ENCODE measurements at places on chromosomes 11 and 22.

GRCh38 chr11:121228851-121229250 lies 63.7 kb upstream of the SC5D start:
- no peak for DNase-seq

- DNase-seq = no peak
Observed at GRCh38 chr11:20162824-20163782, 2.8 kb upstream of the DBX1 start.

GRCh38 chr11:70477609-70478008 lies 79.3 kb downstream of the CTTN start:
- no peak for DNase-seq

DNA sequence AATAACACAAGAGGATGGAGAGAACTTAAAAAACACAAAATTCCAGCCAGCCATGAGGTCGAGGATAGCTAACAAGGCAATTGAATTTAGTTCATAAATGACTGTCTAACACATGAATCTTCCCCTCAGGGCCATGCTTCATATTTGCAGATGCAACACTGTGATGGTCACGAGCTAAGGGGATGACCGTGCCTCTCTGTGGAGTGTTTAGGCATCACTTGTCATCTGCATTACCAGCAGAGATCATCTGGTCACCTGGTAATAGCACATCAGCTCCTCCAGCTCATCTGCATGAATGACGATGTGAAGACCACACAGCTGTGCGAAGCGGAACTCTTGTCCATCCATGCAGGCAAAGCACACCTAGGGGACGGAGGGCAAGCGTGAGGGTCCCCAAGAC lies 20.9 kb upstream of the SLC25A1 start:
- no peak for DNase-seq

DNA sequence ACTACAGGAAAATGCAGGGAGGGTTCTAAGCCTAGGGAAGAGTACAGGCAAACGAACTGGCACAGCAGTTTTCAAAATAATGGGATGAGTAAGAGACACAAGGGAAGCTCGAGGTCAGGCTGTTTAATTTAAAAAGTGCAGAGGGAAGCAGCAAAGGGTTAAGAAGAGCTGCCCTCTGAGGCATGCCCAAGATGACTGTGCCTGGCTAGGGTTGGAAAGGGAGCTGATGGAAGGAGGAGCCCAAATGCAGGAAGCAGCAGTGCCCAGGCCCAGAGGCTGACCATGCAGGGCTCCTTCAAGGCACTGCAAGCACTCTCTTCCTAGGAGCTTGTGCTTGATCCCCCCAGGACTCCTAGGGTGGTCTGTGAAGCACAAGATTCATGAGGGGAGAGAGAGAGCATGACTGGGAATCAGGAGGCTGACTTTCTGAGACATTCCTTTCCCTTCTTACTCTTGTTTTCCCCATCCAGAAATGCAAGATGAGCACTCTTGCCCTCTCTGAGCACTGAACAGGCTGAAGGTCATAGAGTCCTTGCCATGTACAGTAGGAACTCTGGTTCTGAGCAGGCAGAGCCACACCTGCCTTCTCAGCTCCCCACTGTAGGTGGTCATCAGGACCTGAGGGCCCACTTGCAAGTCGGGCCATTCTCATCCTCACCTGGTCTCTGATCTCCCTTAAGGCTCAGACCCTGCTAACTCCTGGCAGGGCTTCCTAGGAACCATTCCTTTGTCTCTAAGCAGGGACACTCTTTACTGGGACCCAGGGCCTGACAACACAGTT lies 46.7 kb upstream of the DRD2 start:
- DNase-seq = no peak

DNA sequence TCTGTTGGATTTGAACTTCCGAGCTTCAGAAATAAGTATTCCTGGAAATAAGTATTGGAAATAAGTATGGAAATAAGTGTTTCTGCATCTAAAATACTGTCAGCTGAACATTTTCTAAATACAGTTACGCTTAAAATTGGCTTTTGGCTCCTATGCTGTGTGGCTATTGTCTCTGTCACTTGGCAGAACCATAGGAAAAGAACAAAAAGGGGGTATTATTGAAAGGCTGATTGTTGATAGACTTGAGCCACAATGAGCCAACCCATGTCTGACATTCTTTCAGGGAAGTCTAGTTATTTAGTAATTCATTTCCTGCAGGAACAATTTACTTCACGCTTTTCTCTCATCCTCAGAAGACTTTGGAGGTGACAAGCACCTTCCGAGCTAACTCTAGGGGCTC lies 32.5 kb upstream of the LARGE1 start:
- DNase-seq = no peak

DNA sequence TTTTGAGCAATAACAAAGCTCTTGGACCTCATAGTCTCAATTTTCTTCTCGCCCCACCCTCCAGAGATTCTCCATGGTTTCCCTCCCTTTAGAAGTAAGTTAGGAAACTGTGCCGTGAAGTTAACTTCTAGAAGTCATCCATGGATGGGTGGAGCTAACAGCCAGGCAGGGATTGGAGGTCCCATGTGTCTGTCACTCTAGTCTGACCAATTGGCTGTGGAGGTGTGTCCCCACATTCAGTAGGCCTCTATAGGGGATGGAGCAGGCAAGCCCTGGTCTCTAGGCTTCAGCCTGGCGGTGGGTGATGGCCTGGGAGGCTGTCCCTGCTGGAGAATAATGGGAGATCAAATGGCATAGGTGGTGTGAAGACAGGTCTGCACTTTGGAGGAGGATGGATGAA lies 50.7 kb downstream of the TP53I11 start:
- no peak for DNase-seq

DNA sequence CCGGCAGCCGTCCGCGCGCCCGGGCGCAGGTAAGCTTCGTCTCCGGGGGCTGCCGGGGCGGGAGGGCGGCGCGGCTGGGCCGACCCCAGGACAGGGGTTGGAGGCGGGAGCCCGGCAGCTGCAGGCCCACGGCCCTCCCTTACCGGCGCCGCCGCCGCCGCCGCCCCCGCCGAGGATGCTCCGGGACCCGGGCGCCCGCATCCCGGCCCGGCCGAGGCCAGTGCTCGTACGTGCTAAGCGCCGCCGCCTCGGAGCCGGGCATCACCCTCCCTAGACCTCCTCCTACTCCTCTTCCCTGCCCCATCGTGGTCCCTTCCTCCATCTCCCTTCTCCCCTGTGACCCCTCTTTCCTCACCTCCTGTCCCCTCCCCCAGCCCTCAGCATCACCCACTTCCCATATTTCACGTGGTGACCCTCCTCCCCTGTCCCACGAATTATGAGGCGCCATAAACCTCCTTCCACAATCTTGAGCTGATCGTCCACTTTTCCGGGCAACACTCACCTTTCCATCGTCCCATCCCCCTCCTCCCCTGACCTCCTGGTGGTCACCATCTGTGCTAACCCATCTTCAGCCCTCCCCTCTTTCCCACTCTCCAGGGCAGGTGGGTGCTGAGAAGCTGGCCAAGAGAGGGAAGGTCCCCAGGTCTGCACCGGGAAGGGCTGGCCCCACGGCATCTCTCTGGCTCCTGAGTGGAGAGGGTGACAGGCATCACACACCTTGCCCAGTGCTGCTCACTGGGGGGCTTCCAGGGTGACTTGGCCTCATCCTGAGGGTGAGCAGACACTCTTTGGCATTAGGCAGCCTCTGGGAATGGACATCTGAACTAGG lies 612 bp downstream of the ASPHD2 start:
- DNase-seq = no peak

DNA sequence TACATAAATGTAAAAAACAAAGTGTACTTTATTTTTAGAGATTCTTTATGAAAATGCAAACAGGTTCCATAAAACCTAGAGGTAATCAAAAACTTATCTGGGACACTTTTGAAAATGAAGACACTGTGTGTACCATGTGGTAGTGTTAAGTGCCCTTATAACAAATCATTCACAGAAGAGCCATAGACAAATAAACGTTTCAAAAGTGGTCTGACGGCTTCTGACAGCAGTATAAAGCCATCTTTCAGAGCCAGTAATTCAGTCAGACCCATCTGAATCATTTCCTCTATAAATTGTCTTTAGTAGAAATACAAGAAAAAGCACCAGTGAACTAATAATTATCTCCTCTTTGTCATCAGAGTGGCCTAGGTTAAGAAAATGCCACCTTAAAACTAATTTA lies 100.0 kb downstream of the PAX6 start:
- no peak for DNase-seq

GRCh38 chr11:119357074-119357473 lies 10.6 kb upstream of the MFRP start:
- no peak for DNase-seq

DNA sequence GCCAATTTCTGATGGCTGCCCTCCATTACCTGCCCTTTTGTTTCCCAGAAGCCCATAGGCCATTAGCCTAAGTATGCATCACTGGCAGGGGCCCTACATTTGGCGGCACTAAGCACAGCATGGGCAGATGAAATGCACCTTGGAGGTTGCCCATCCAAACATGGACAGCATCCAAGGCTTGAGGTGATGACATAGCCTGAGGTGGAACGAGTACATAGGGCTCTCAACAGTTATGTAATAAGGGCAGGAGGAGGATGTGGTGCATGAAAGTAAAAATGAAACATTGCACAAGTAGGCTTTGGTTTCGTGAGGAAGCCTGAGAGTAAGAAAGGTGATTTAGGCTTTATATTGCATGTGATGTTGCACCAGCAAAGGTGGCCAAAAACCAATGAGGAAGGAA lies 148.1 kb downstream of the FAM76B start:
- DNase-seq = no peak

- DNase-seq = peak; percentile 83
Observed at GRCh38 chr22:37282385-37282677, at the start of gene CYTH4. CYTH4 (plus strand) TSS chr22:37282508; CDS start chr22:37282570, 62 bp downstream.

DNA sequence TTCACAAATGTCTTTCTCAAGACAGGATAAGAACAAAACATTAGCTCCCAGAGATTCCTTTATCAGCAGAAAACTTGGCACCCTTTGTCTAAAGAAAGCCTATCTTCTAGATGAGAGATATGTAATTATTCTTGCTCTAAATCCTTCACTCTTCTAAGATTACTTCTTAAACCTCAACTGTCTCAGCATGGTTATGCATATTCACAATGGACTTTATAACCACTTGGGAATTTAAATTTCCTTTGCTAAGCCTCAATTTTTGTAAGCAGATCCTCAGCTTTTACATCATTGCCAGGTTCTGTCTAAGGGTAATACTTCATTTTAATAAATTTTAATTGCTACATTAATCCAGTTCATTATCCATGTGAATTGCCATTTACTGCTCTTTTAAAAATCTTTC lies 433.6 kb upstream of the DDI1 start:
- no peak for DNase-seq

GRCh38 chr11:131370090-131370751 lies at the start of gene NTM:
NTM (plus strand) TSS chr11:131370615.
- DNase-seq = no peak

- no peak for DNase-seq
Observed at GRCh38 chr11:133811850-133812685, 33.2 kb downstream of the SPATA19 start.

GRCh38 chr11:28878025-28878424 lies 769.8 kb downstream of the METTL15 start:
- no peak for DNase-seq

DNA sequence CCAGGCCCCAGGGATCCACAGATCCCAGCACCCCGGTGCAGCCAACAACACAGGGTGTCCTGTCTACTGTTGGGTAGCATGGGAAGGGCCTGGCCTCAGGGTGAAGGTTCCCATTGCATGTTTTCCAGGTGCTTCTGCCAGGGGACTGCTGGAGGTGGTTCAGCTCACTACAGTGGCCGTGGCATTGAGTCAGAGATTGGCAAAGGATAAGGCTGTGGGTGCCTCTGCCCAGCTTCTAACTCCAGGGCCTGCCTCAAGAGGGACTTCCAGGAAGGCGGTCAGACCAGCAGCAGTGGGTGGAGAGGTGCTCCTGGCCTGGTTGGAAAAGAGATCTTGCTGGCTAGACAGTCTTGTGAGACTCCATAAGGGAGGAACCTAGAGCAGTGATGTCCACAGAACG lies 20.9 kb downstream of the CSNK1E start:
- no peak for DNase-seq

DNA sequence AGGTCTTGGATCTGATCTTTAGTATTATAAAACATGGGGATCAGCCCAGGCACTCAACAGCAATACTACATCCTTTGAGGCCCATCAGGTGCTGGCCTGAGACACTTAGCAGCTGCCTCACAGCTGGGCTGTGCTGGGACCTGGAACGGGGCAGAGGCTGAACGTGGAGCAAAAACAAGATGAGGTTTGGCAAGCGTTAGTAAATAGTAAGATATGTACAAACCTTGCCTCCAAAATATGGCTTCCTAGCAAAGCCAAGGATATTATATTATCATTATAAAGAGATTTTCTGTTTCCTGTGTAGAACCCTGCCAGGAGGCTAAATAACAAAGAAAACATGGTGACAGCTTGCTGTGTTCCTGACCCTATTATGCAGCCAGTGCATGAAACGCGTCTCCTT lies 60.0 kb upstream of the SPON1 start:
- no peak for DNase-seq

DNA sequence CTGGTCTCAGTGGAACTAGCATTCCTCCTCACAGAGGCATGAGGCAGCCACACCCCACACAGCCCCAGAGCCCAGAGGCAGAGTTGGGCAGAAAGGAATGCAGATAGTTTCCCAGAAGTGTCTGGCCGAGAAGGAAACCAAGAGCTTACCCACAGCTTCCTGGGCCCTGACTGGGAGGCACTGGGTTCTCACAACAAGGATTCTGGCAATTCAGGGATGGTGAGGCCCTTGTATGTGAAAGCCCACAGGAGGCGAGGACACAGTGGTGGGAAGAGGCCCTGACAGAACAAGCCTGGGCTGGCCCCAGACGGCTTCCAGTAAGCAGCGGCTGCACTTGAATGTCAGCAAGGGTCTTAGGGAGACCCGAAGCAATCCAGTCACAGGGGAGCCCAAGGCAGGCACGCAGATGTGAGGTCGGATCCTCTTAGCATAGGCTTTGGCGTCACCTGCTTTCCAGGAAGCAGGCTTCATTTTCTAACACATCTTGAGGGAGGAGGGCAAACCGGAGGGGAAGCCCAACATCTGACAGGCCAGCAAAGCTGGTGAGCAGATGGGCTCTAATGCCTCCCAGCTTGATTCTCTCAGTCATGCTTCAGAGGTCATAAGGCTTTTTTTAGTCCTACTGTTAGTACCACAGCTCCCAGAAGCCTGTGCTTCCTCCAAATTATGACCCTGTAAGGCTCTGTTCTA lies 78.3 kb upstream of the AKIP1 start:
- no peak for DNase-seq

GRCh38 chr11:103995896-103996295 lies 40.5 kb upstream of the DDI1 start:
- no peak for DNase-seq

DNA sequence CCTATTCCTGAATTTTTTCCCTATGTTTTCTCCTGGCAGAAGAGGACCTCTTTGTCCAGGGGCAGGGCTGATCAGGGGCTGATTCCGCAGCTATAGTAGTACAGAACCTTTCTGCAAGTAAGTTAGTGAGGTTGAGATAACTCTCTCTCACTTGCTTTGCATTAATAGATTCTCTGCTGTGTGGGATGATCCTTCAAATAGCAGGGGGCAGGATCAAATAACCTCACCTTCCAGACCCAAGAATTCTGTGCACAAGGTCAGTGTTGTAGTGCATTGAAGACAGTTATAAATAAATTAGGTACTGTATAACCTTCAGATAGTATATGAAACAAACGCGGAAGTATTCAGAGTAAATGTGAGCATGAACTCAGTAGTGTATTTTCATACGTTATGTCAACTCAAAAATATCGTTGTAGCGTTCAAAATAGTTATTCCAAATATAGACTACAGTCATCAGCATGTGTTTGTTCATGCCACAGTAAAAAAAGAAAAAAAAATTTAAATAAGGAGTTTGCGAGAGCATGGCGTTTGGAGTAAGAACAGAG lies 278 bp downstream of the MMP26 start:
- DNase-seq = no peak

Measured in stimulated activated CD8-positive, alpha-beta memory T cell treated with anti-CD3 and anti-CD28 coated beads, Interleukin-7, amount 100 ng/mL, for 4 hours (primary cell).